GM10248 (cell line): ENCODE measurements at places on chromosomes 3 and 15.

DNA sequence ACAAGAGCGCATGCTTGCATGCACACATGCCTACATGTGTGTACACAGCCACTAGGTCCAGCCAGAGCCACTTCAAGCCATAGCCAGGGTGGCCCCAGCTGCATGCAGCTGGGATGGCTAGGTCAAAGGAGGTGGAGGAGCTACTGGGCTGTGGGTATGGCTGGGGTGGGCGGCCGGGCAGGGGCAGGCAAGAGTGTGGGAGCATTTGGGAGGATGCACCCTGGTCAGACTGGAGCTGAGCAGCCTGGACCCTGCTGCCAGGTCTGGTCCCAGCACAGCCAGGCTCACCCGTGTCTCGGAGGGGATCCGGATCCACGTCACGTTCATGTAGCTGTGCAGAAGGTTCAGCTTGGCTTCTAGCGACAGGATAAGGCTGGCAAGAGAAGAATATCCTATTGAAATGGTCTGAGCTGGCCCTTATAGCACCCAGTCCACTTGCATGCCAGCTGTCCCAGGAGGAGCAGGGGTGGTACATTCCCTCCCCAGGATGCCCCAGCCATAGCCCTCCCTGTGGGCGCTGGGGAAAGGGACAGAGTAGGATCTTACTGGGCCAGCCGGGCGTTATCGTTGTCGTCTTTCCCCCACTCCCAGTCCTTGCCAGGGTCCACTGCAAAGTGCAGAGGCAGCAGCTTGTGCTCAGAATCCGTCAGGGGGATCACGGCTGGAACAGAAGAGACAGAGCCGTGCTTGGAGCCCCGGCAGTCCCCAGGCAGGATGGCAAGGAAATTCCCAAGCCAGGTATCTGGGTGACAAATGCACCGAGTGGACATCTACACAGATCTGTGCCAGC lies 160.5 kb downstream of the KLF13 start:
- DNase-seq: no peak

- DNase-seq: peak; percentile 68
Observed at GRCh38 chr15:42035435-42035761, 14.6 kb upstream of the PLA2G4E start.

DNA sequence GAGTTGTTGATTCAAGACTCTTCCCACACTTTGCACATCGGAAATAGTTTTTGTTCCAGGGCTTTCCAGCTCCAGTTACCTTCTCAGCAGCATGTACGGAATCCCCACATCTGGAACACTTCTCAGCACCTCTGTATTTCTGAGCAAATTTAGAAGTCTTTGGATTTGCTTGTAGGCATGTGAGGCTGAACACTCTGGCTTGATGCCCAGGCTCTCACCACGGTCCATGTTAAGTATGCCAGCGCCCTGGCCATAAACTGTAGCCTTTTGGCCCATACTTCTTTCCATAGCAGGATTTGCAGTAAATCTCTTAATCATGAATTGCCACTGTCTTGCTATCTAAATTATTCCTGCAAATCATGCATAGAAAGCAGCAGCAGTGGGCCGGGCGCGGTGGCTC lies 24.4 kb downstream of the ATP2C1 start:
- no peak for DNase-seq

GRCh38 chr15:70435369-70435768 lies 328.0 kb downstream of the UACA start:
- DNase-seq: no peak

DNA sequence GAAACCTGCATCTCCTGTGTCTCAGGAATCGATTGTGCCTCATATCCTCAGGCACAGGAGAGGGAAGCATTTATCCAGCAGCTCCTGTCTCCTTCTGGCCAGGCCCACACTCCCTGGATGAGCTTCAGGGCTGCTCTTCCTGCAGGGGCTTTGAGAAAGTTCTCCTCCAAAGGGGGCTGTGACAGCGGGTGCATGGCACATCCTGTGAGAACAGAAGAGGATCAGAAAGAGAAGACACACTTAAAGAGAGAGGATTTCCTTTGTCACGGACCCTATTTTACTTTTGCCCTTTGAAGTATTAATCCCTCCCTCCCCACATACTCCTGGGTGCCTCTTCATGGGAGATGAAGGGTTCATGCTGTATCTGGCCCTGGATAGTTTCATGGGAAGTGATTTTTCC lies 46.0 kb downstream of the MFSD1 start:
- no peak for DNase-seq

GRCh38 chr3:141076797-141077571 lies 25.8 kb downstream of the SPSB4 start:
- DNase-seq: no peak

- no peak for DNase-seq
Observed at GRCh38 chr3:44914936-44915335, 40.5 kb downstream of the TGM4 start.

- no peak for DNase-seq
Observed at GRCh38 chr3:17166369-17166768, 281.6 kb downstream of the PLCL2 start.

- no peak for DNase-seq
Observed at GRCh38 chr3:185852635-185853034, 27.8 kb upstream of the IGF2BP2 start.

GRCh38 chr15:43086551-43086950 lies 19.3 kb downstream of the UBR1 start:
- DNase-seq: peak; percentile 31

DNA sequence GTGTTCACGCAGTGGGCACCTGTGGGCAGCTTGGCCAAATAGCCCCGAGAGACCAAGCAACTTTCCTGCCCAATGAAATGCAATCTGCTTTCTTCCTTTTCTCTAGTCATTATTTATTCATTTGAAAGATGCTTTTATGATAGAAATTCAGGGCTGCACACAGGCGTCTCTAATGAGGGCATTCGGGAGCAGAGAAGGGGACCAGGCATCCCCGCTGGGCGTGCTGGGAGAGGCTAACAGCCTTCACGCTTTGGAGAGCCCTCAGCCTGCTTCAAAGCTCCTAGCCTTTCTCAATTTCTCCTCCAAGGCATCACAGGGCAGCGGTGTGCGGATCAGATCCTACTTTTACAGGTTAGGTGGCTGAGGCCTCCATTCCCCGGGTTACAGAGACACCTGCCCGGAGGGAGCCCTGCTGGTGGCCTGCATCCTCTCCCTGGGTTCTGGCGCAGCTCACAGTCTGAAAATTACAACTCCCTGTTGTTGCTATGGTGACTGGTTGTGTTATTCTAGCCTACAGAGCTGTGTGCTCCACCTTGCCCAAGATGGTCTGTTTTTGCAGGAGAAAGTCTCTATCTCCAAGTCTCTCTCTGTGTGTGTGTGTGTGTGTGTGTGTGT lies 21.8 kb upstream of the KLF13 start:
- no peak for DNase-seq
